Retinal pigment epithelial cell (primary cell): ENCODE measurements at places on chromosomes 4 and X.

GRCh38 chr4:81485310-81485980 lies 13.7 kb upstream of the RASGEF1B start:
- DNase-seq = no peak

GRCh38 chr4:90317785-90318184 lies 190.6 kb downstream of the CCSER1 start:
- DNase-seq = peak; percentile 25

DNA sequence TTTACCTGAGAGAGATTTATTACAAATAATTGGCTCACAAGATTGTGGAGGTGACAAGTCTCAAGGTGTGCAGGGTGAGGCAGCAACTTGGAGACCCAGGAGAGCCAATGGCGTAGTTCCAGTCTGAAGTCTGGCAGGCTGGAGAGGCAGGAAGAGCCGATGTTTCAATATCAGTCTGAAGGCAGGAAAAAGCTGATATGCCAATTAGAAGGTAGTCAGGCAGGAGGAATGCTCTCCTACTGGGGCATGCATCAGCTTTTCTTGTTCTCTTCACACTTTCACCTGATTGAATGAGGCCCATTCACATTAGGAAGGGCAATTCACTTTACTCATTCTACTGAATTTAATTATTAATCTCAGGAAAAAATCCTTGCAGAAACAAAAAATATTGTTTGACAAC lies 1351.7 kb upstream of the ADGRL3 start:
- no peak for DNase-seq

DNA sequence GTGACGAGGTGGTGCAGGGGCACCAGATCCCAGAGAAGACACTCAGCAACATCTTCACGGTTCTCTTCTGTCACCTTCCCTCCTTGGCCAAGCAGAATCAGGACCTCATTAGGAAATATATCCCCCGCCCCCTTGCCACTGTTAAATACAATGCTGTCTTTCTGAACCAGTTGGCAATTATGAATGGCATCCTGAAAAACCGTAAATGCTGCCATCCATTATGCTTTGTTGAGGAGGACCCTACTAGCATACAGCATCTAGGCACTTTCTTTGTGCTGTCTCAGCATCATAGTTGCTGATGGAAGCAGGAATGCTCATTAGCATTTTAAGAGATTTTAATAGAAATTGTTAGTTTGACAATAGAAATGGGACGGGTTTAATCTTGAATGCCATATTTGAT lies 138.5 kb downstream of the DCLK2 start:
- no peak for DNase-seq

DNA sequence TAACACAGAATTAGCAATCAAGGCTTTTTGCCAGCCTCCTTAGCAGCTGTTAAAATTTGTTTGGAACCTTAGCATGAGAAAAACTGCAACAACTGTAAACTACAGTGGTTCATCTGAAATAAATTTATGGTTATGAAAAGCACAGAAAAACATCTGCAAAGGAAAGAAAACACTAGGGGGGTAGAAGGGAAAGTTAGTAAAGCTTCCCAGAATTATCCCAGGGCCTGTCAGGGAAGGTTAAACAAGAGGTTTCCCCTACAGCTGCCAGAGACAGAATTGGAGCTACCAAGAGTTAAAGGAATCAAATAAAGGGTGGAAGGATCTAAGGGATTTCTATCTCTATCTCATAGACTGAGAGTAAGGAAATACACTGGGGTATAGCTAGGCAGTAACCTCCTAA lies 234.7 kb upstream of the DIAPH2 start:
- DNase-seq = no peak

DNA sequence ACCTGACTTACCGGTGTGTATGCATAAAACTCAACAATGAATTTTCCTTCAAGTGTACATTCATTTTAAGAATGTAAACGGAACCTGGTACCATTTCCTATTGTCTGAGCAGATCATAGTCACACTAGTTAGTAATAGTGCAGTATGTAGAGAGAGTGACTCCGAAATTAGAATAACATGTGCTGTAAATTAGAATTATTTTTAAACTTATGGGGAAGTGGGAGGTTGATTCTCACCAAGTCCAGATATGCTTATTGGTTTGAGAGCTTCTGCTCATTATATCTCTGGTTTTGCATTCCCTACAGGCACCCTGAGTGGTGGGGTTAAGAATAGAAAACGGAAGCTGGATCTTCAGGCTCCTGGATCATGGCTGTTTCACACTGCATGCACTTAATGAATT lies 39.6 kb downstream of the KLF3 start:
- DNase-seq = no peak

- DNase-seq = no peak
Observed at GRCh38 chr4:2732526-2732925, 23.6 kb downstream of the TNIP2 start.

- no peak for DNase-seq
Observed at GRCh38 chr4:74480267-74480666, 35.3 kb downstream of the AREG start.

DNA sequence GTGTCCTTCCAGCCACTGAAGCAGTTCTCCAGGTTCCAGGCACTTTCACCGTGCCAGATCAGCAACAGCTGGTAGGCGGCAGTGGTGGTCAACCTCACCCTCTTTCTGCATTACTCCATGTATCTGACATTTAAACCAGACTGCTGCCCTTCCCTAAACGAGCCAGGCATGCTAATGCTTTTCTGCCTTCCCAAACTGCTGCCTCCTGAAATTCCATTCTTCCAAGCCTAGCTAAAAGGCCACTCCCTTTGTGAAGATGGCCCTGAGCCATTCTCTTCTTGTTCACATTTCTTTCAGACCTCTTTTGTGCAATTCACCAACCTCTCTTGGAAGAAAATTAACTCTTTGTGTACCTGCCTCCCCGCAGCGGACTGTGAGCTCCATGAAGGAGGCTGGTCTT lies 73.7 kb downstream of the CHST7 start:
- DNase-seq = no peak

DNA sequence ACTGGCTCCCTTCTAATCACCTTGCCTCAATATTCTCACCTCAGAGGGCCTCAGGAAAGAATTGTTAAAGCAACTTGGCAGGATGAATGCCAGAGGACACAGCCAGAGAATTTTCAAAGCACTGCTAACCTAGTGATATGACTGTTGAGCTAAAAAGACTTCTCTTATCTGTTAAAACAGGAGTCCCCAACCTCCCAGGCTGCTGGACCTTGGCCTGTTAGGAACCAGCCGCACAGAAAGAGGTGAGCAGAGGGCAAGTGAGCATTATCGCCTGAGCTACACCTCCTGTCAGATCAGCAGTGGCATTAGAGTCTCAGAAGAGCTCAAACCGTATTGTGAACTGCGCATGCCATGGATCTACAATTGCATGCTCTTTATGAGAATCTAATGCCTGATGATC lies 1.7 kb upstream of the KCNE5 start:
- DNase-seq = no peak

- DNase-seq = peak; percentile 75
Observed at GRCh38 chr4:54067166-54067565, 2.8 kb upstream of the CHIC2 start.

- DNase-seq = no peak
Observed at GRCh38 chr4:113643505-113643904, 118.0 kb downstream of the CAMK2D start.

- peak; percentile 43 for DNase-seq
Observed at GRCh38 chr4:46329118-46329976, 60.6 kb downstream of the GABRA2 start.

- peak; percentile 99 for DNase-seq
Observed at GRCh38 chr4:31089815-31090214, 369.6 kb downstream of the PCDH7 start.

- no peak for DNase-seq
Observed at GRCh38 chr4:16916719-16917337, 18.4 kb upstream of the LDB2 start.

DNA sequence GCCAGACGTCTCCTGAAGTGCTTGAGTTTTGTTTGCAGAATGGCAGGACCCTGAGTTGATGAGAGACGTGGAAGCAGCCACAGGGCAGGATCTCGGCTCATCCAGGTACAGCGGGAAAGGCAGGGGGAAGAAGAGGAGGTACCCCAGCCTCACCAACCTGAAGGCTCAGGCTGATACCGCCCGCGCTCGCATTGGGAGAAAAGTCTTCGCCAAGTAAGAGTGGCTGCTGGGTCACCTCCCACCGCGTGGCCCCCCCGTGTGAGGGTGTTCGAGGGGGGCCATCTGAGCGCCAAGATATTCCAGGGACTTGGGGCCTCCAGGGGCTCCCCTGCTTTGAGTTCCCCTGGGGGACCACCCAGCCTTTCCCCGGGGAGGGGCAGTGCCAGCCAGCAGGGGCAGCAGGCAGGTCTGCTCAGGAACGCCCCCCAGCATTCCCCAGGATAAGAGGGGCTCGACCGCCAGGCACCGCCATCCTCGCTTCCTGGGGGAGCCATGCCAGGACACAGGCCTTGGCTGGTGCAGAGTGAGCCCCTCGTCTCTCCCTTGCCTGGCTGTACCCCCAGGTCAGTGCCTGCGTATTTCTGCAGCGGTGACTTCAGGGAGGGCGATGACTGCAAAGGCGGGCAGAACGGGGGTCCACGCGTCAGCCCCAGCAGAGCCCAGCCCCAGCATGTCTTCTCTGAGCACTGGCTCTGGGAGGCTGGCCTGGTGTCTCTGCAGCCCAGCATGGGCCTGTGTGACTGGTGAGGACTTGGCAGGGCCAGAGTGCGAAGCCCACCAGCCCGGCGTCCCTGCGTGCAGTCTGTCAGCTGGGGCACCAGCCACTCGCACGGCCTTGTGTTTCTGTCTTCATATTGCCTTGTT lies 22.3 kb downstream of the NKX1-1 start:
- DNase-seq = no peak

- DNase-seq = no peak
Observed at GRCh38 chr4:105170711-105171110, 24.0 kb downstream of the TET2 start.

DNA sequence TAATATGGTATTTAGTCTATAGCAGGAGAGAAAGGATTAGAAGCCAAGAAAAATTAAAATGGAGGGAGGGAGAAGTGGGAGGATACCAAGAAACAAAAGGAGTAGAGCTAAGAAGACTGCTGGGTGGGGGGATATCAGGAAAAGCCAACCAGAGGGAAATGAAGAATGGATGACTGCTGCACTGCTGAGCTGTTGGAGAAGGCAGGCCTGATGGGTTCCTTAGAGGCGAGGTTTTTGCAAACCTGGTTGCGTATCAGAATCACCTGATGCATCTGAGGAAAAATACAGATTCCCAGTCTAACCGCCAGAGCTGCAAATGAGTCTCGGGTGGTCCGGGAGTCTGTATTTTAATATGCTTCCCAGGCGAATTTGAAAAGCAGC lies 1.5 kb downstream of the PGRMC1 start:
- DNase-seq = no peak
